GM23248 (cell line): ENCODE measurements at places on chromosomes 7 and 10. TPM values are rescaled to one million over a fixed set of nuclear protein-coding genes. Genes with fewer than 3 reads are reported as not detected.

DNA sequence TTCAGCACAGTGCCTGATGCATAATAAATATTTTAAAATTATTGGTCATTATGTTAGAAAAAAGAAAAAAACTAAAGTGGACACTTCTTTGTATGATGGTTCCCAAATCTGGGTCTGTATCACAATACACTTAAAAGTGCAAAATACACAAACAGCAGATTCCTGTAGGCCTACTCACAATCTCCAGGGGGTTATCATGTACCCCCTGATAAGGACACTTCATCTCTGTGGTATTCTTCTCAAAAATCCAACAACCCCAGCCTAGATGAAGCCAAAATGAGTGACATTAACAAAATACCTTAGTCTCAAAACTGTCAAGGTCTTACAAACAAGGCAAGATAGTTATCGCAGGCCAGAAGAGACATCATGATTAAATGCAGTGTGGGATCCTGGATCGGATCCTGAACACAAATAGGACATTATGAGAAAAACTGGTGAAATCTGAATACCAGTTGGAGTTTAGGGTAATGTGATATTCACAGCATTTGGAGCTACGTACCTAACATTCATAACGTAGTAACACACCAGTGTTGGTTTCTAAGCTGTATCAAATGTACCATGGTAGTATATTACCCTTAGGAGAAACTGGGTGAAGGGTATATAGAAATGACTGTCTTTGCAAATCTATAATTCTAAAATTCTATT is 45.2 kb downstream of the NSUN6 start:
- no peaks in the 10 kb centered on the region for H3K27me3 ChIP-seq
- no peak overlapping the region for H3K27ac ChIP-seq
- no peak for DNase-seq
- no peaks in the 10 kb centered on the region for H3K36me3 ChIP-seq
- H3K4me3 ChIP-seq, result no peak overlapping the region
- H3K4me1 ChIP-seq, result peaks cover 24% of the 10 kb centered on the region

GRCh38 chr10:86124734-86125133 is 241.9 kb downstream of the GRID1 start:
- no peak for DNase-seq
- H3K27ac ChIP-seq, result no peak overlapping the region
- H3K4me3 ChIP-seq, result no peak overlapping the region
- no peaks in the 10 kb centered on the region for H3K36me3 ChIP-seq

GRCh38 chr10:70381471-70382421 is 679 bp downstream of the LRRC20 start:
- no peaks in the 10 kb centered on the region for H3K36me3 ChIP-seq
- DNase-seq, result peak; percentile 67
- H3K4me3 ChIP-seq, result peak overlapping the region; percentile 72
- H3K27ac ChIP-seq, result no peak overlapping the region

DNA sequence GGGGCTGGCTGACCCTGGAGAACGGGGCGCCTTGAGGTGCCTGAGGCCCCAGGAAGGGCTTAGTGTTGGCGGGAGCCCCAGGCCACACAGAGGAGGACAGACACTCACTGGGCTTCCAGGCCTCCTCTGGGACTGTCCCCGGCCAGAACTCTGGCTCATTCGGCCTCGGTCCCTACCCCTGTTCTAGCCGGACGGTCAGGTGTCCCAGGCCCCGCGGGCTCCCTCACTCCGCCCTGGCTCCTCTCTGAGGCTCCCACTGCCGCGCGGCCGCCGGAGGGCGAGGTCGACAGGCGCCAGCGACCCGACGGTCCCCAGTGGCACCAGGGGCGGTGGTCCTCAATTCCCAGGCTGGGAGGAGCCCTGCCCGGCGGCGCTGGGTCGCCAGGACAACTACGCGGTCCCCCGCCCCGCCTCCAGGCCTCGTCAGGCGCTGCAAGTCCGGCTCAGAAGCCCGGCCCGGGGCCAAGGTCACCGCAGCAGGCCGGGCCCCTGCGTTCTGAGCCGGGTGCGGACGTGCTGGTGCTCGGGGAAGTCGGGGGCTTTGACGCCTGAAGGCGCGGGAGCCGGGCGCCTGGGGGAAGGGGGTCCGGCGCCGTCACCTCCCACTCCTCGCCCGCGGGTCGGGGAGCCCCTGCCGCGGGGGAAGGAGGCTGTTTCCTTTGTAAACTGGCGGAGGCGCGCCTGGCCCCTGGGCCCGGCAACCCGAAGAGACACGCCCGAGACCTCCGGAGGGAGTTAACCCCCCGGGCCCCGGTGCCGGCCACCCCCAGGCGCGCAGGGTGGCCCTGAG is 1.1 kb upstream of the PWWP2B start:
- H3K36me3 ChIP-seq, result no peaks in the 10 kb centered on the region
- no peaks in the 10 kb centered on the region for H3K27me3 ChIP-seq
- DNase-seq, result peak; percentile 68
- peaks cover 10% of the 10 kb centered on the region for H3K4me1 ChIP-seq
- H3K27ac ChIP-seq, result no peak overlapping the region

- H3K4me3 ChIP-seq, result peak overlapping the region; percentile 88
- peak overlapping the region; percentile 85 for H3K27ac ChIP-seq
- DNase-seq, result peak; percentile 89
- H3K36me3 ChIP-seq, result no peaks in the 10 kb centered on the region
- H3K27me3 ChIP-seq, result no peaks in the 10 kb centered on the region
- peaks cover 27% of the 10 kb centered on the region for H3K4me1 ChIP-seq
Measured at GRCh38 chr10:79444199-79445119, 965 bp downstream of the ZCCHC24 start.

DNA sequence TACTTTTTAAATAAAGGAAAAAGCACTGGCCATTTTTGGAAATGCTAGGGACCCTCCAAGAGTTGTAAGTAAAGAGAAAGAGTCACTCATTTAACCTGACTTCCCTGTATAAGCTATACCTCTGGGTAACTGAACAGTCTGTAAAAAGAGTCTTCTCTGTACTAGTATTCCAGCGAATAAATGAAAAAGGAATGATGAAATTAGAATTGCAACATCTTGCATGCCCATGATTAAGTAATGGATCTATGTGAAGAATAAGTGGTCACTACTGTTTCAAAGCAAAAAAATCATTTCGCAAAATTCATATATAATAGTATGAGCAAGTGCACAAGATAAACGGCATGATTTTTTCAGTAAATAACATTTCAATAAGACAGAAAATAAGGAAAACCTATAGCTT is 116.8 kb downstream of the ZFAND4 start:
- H3K4me1 ChIP-seq, result no peaks in the 10 kb centered on the region
- no peaks in the 10 kb centered on the region for H3K36me3 ChIP-seq
- no peak overlapping the region for H3K4me3 ChIP-seq
- H3K27me3 ChIP-seq, result no peaks in the 10 kb centered on the region

DNA sequence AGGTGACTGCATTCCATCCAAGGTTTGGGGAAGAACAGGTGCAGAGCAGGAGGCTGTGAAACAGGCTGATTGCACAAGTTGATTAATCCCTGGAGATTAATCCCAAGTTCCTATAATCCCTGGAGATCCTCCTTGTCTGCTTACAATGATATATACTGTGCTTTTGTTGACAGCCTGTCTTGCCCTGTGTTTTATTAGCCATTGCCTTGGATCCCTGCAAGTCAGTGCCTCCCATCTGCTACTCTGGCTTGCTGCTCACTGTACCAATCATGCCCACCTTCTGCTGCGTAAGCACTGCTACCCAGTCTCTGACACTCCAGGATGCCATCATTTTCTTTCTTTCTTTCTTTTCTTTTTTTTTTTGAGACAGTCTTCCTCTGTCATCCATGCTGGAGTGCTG is 65.4 kb downstream of the ANKRD61 start:
- H3K27ac ChIP-seq, result no peak overlapping the region
- no peaks in the 10 kb centered on the region for H3K4me1 ChIP-seq
- no peaks in the 10 kb centered on the region for H3K36me3 ChIP-seq
- no peak for DNase-seq

- no peaks in the 10 kb centered on the region for H3K27me3 ChIP-seq
- H3K4me1 ChIP-seq, result peaks cover 47% of the 10 kb centered on the region
- no peaks in the 10 kb centered on the region for H3K36me3 ChIP-seq
- H3K4me3 ChIP-seq, result no peak overlapping the region
- DNase-seq, result peak; percentile 88
Measured at GRCh38 chr10:77391605-77392235, 245.9 kb downstream of the KCNMA1 start.

GRCh38 chr10:85538601-85539000 is 828.0 kb downstream of the GRID1 start:
- no peaks in the 10 kb centered on the region for H3K27me3 ChIP-seq
- no peak overlapping the region for H3K4me3 ChIP-seq
- H3K4me1 ChIP-seq, result no peaks in the 10 kb centered on the region

DNA sequence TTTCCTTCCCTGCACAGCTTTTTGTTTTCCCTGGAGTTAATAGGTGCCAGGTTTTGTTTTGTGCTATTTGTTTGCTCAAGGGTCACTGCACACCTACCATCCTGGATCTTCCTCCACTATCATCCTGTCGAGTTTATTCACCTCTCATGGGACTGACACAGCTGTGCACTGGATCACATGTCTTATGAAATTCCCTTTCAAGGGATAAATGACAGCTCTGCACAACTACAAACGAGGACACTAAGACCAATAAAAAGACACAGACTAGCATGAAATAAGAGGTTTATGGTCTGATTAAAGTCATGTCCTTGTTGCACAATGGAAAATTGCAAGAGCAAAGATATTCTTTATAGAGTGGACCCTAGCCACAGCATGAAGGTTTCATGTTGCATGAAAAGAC is 76.7 kb upstream of the SFMBT2 start:
- DNase-seq, result no peak
- H3K27ac ChIP-seq, result no peak overlapping the region
- H3K4me3 ChIP-seq, result no peak overlapping the region
- no peaks in the 10 kb centered on the region for H3K36me3 ChIP-seq

Gene CCDC172
- total RNA-seq, result not detected in 2 replicates

Gene FOXK1
- 16.4 and 21.4 TPM in 2 replicates for total RNA-seq

Gene TUBAL3
- total RNA-seq, result not detected in 2 replicates

GRCh38 chr7:81232084-81232799 is 313.4 kb upstream of the SEMA3C start:
- no peaks in the 10 kb centered on the region for H3K27me3 ChIP-seq
- no peak overlapping the region for H3K27ac ChIP-seq
- DNase-seq, result no peak
- peaks cover 14% of the 10 kb centered on the region for H3K4me1 ChIP-seq
- no peaks in the 10 kb centered on the region for H3K36me3 ChIP-seq

GRCh38 chr7:29150856-29151255 is 4.5 kb upstream of the CPVL start:
- H3K36me3 ChIP-seq, result no peaks in the 10 kb centered on the region
- DNase-seq, result no peak
- H3K27ac ChIP-seq, result no peak overlapping the region
- no peak overlapping the region for H3K4me3 ChIP-seq
- H3K27me3 ChIP-seq, result peaks cover 37% of the 10 kb centered on the region

DNA sequence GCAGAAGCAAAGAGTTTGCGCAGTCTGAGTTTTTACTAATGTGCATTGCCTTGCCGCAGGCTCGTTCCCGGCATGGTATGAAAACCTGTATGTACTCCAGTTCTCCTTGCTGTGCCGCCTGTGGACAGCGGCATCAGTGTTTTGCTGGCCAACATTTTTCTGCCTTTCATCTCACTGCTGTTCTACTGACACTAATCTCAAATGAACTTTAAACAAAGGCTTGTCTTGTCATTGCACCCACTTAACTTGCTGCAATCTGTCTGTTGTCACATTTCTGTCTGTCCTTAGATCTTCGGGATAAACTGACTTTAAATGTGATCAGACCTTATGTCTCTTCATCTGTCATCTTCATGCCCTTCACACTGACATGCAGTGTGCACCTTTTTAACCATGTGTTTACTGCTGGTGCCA is 71.7 kb upstream of the ZNRF2 start:
- H3K27me3 ChIP-seq, result no peaks in the 10 kb centered on the region
- H3K4me3 ChIP-seq, result no peak overlapping the region
- no peaks in the 10 kb centered on the region for H3K4me1 ChIP-seq
- H3K36me3 ChIP-seq, result no peaks in the 10 kb centered on the region
- no peak for DNase-seq

Gene PPP1R17
- not detected in 2 replicates for total RNA-seq

GRCh38 chr10:93495654-93496321 is 624 bp upstream of the CEP55 start:
- peak overlapping the region; percentile 62 for H3K27ac ChIP-seq
- peak; percentile 74 for DNase-seq
- no peaks in the 10 kb centered on the region for H3K27me3 ChIP-seq
- peaks cover 5% of the 10 kb centered on the region; the same call in 1 of the 2 replicates for H3K4me1 ChIP-seq
- no peaks in the 10 kb centered on the region for H3K36me3 ChIP-seq
- peak overlapping the region; percentile 88 for H3K4me3 ChIP-seq

GRCh38 chr7:51366172-51366728 is 49.6 kb upstream of the COBL start:
- DNase-seq, result no peak
- no peaks in the 10 kb centered on the region for H3K27me3 ChIP-seq
- H3K4me3 ChIP-seq, result no peak overlapping the region
- H3K4me1 ChIP-seq, result no peaks in the 10 kb centered on the region

GRCh38 chr10:71964743-71965515 is 734 bp downstream of the CHST3 start:
- H3K27ac ChIP-seq, result peak overlapping the region; percentile 90
- no peaks in the 10 kb centered on the region for H3K36me3 ChIP-seq
- peak overlapping the region; percentile 83 for H3K4me3 ChIP-seq
- no peaks in the 10 kb centered on the region for H3K27me3 ChIP-seq
- DNase-seq, result peak; percentile 97
- peaks cover 27% of the 10 kb centered on the region for H3K4me1 ChIP-seq

Gene VENTX
- not detected in 2 replicates for total RNA-seq

DNA sequence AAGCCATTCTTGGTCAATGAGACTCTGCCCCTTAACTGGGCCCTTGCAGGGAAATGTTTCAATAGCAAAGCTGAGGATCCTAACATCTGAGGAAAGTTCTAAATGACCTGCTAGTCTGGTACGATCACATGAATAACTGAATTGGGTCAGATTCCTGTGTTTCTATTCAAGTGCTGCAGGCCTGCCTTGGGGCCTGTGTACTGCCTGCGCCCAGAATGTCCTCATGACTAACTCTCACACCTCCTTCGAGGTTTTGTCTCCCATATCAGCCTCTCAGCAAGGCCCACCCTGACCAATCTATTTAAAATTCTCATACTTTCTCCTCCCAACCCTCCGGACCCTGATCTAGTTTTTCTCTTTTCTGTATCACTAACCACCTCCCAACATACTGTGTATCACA is 4.4 kb downstream of the JAZF1 start:
- peaks cover 43% of the 10 kb centered on the region for H3K4me1 ChIP-seq
- 0 out of 2 replicates have a peak overlapping the region, but pooled peaks have one; percentile 23 for H3K4me3 ChIP-seq
- H3K27me3 ChIP-seq, result no peaks in the 10 kb centered on the region
- peak overlapping the region; percentile 65 for H3K27ac ChIP-seq
- peak; percentile 70 for DNase-seq

- H3K4me3 ChIP-seq, result no peak overlapping the region
- no peak overlapping the region for H3K27ac ChIP-seq
- H3K4me1 ChIP-seq, result no peaks in the 10 kb centered on the region
- DNase-seq, result no peak
- no peaks in the 10 kb centered on the region for H3K27me3 ChIP-seq
Measured at GRCh38 chr7:124257638-124258308, 224.9 kb upstream of the TMEM229A start.
